Transverse colon (tissue), 4 donors: ENCODE measurements at places on chromosomes 6 and 20. TPM values are rescaled to one million over a fixed set of nuclear protein-coding genes. Genes with fewer than 3 reads are reported as not detected.

METTL24 gene
- total RNA-seq: 4.8 TPM

LIME1 gene
- 91.1 TPM for total RNA-seq

TFAP2C gene
- 0.95 TPM for total RNA-seq

- H3K36me3 ChIP-seq: no peaks in the 10 kb centered on the region
- DNase-seq: peak; percentile 53
- H3K27ac ChIP-seq: peak overlapping the region; percentile 78
- H3K4me1 ChIP-seq: peaks cover 14% of the 10 kb centered on the region
- H3K4me3 ChIP-seq: peak overlapping the region; percentile 8
- H3K27me3 ChIP-seq: no peaks in the 10 kb centered on the region
Measured at GRCh38 chr6:79544939-79545450, 7.8 kb upstream of the LCA5 start.

DNA sequence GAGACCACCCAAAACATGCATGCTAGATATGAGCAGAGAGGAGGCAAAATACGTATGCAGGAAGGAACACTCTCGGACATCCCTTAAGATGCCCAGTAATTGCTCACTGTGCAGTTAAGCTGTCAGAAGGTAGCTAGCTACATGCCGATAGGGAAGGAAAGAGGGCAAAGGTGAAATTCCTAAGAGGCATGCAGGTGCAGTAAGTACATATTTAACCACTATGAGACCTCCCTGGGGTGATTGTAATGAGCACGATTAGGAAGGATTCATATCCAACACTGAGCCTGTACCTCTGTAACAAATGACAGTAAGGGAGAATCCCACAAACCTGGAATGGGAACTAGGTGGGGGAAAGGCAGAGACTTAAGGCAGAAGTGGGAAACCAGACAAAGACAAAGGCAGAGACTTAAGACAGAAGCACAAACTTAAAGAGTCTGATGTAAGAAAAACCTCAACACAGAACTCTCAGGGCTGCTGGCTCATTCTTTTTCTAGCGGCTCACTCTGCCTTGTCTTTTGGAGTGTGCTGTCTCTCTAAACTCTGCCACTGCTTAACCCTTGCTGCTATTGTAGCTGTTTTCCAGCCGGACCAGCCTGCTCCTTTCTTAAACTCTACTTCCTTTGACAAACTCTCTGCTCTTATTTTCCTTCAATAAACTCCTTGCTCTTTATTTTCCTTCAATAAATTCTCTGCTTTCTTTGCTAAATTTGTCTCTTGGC lies 148.1 kb downstream of the UBE3D start:
- no peak for DNase-seq
- no peak overlapping the region for H3K4me3 ChIP-seq
- no peaks in the 10 kb centered on the region for H3K27me3 ChIP-seq

- H3K36me3 ChIP-seq: no peaks in the 10 kb centered on the region
- H3K27ac ChIP-seq: no peak overlapping the region
- no peak overlapping the region for H3K4me3 ChIP-seq
- H3K27me3 ChIP-seq: no peaks in the 10 kb centered on the region
- no peak for DNase-seq
Measured at GRCh38 chr6:137830511-137830911, 36.5 kb upstream of the TNFAIP3 start.

- no peak overlapping the region for H3K27ac ChIP-seq
- DNase-seq: no peak
Measured at GRCh38 chr6:64732888-64733287, 974.1 kb downstream of the EYS start.

- H3K36me3 ChIP-seq: no peaks in the 10 kb centered on the region
- H3K4me1 ChIP-seq: peaks cover 10% of the 10 kb centered on the region
- DNase-seq: no peak
- H3K27ac ChIP-seq: no peak overlapping the region
Measured at GRCh38 chr20:44009679-44009992, 95.0 kb downstream of the TOX2 start.
